Activated naive CD8-positive, alpha-beta T cell treated with anti-CD3 and anti-CD28 coated beads, Interleukin-2, amount 10 ng/mL, durations not matched to agents 7 days and 5 days (primary cell): ENCODE measurements at places on chromosomes 13 and 19.
A peak's percentile ranks its signal among the peaks of the same experiment; 100 is the strongest.

- no peak for DNase-seq
These were observed 410.2 kb downstream of the TBC1D4 start for GRCh38 chr13:75071796-75072195.

DNA sequence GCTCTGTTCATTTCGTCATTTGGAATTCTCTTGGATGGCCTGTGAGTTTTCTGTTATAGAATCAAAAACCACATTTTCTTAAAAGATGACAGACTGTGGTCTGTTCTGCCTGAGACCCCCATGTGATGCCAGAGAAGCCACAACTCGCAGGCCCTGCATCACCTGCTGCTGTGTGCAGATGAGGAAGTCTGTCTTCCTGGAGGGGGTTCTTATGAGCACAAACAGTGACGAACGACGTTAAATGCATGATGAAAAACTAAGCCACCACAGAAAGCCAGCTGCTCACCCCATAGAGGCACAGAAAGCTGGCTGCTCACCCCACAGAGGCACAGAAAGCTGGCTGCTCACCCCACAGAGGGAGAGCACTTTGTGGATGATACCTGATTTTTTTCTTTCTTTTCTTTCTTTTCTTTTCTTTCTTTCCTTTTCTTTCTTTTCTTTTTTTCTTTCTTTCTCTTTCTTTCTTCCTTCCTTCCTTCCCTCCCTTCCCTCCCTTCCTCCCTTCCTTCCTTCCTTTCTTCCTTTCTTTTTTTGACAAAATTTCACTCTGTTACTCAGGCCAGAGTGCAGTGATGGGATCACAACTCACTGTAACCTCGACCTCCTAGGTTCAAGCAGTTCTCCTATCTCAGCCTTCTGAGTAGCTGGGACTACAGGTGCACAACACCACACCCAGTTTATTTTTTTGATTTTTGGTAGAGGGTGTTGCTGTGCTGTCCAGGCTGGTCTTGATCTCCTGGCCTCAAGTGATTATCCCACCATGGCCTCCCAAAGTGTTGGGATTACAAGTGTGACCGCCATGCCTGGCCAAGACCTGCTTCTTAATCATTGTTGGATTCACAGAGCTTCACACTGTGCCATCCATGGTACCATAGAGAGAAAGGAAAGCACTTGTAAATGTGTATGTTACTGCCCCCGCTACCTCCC lies 1191.4 kb downstream of the UQCRFS1 start:
- no peak for DNase-seq

- DNase-seq: peak; percentile 85
These were observed 65.4 kb downstream of the GNG7 start for GRCh38 chr19:2636897-2637683.

DNA sequence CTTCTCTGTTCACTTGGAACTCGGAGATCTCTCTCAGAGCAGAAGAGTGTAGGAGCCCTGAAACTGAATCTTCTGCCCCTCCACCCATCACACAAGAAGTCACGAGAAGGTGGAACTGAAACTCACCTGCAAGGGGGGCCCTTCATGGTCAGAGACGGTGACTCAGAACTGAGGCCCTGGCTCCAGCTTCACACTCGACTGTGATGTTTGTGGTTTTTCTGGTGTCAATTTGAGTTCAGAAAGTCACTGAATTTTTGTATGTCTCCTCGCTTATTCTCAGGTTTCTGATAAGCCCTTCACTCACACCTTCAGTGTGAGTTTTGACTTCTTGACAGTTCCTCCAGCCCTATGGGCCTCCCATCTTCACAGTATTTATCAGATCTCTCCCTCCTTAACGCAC lies 23.1 kb downstream of the SIGLEC5 start:
- no peak for DNase-seq

DNA sequence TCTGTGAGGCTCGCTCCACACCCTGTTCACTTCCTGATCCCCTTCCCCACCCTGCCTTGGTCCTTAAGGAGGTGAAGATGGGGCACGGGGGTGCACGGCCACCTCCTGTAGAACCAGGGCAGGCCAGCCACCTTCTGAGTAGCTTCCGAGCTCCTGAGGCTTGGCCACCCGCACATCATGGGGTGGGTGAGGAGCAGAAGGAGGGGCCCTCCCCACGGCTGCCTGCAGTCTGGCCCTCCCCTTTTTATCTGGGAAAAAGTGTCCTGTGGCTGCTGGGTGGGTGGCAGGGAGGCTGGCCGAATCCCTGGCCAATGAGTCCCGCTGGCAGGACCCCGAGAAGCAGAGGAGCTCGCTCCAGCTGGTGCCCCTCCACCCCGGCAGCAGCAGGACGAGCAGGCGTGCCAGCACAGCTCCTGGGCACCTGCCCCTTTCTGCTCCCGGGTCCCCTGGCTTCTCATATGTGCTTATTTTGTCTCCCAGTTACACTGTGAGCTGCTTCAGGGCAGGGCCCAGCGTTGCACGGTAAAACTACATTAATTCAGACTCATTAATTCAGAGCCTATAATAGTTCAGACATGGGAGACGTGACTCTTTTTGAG lies 135.0 kb downstream of the KDM4B start:
- DNase-seq: no peak

- DNase-seq: peak; percentile 54
These were observed 759 bp downstream of the RB1 start for GRCh38 chr13:48304143-48304876.

DNA sequence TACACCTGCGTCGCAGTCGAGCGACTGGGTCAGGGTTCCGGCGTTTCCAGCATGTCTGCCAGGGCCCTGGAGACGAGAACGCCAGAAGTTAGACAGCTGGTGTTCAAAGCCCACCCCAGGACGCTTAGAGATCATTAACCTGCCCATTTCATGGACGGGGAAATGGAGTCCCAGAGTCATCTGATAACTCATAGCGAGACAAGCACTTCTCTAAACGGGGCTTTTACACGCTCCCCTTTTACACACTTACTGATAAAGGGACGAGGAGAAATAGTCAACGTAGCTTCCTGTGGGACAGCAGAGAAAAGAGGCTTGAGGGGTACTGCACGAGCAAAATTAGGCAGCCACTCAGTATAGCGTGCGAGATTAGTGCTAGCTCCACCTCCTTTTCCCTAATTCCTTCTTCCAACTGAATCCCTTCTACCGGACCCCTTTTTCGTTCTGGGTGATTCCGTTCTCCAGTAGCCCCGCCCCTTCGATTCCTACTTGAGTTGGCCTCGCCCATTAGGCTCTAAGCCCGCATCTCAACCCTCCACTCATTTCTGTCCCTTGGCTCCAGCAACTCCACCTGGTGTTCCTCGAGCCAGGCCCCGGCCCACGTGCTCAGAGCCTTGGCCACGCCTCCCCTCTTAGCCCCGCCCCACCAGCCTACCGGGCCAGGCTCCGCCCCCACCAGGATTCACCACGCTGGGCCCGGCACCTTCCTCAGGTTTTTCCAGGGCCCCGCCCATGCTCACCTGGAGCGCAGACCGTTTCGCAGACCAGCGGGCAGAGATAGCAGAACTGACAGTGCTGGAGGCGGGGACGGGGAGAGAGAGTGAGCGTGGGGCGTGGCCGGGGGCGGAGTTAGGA lies 3.7 kb downstream of the HRC start:
- DNase-seq: peak; percentile 63

GRCh38 chr19:12647490-12648071 lies 19.0 kb downstream of the MAN2B1 start:
- peak; percentile 50 for DNase-seq

DNA sequence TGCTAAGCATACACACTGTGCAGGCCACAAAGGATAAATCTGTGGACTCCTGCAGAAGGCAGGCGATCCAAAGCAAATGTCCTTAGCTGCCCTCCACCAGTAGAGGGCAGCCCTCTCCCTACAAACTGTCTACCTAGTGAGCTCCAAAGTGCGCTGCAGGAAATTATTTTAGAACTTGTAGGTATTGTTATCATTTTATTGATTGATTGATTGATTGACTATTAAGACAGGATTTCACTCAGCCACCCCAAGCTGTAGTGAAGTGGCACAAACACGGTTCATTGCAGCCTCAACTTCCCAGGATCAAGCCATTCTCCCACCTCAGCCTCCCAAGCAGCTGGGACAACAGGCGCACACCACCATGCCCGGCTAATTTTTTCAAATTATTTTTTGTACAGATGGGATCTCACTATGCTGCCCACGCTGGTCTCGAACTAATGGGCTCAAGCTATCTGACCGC lies 37.3 kb downstream of the RNF6 start:
- peak; percentile 61 for DNase-seq

- DNase-seq: no peak
These were observed 24.4 kb downstream of the LTBP4 start for GRCh38 chr19:40625406-40626120.

DNA sequence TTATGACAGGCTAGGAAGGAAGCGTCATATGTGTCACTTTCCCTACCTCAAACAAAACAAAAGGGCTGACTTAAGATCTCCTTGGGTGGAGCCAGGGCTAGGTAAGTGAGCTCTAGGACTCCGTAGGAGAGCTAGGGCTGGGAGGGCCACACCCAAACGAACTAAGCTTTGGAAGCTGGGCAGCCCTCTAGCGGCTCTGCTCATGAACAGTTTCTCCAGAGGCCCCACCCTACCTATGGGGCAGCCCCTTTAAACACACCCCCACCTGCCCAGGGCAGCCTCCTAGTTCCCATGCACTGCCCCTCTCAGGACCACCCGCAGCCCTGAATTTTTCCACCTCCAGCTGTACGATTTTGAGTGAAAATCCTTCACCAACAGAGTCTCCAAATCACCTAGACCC lies 3.5 kb downstream of the PEG3 start:
- no peak for DNase-seq

DNA sequence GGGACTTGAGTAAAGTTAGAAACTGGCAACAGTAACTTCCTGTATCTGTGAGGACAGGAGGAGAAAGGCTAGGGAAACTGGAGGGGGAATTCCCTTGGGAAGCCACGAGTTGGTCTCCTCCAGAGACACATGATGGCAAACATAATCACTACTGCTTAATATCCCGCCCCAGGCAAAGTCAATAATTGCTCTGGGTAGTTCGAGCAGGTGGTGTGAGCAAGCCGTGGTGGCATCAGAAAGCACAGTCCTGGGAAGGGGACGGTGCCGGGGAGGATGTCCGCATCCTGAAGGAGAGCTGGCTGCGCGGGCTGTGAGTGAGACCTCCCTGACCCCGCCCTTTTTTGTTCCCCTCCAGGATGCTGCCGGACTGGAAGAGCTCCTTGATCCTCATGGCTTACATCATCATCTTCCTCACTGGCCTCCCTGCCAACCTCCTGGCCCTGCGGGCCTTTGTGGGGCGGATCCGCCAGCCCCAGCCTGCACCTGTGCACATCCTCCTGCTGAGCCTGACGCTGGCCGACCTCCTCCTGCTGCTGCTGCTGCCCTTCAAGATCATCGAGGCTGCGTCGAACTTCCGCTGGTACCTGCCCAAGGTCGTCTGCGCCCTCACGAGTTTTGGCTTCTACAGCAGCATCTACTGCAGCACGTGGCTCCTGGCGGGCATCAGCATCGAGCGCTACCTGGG lies 1.4 kb downstream of the FFAR2 start:
- DNase-seq: no peak

DNA sequence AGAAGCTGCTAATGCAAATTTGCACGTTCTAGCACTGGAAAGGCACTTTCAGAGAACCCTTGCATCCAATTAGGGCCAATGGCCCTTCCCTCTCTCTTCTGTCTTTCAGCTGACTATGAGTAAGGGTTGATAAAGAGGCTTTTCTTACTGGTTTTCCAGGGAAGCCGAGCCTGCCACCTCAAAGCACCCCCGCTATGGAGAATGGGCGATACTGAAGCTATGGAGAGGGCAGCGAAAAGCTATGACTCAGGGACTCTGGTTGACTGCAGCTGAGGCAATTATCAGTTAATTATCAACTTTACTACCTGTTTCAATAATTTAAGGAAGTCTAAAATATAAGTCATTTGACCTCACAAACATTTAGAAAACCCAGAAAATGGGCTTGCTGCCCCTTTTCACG lies 115.8 kb downstream of the TRPC4 start:
- no peak for DNase-seq

DNA sequence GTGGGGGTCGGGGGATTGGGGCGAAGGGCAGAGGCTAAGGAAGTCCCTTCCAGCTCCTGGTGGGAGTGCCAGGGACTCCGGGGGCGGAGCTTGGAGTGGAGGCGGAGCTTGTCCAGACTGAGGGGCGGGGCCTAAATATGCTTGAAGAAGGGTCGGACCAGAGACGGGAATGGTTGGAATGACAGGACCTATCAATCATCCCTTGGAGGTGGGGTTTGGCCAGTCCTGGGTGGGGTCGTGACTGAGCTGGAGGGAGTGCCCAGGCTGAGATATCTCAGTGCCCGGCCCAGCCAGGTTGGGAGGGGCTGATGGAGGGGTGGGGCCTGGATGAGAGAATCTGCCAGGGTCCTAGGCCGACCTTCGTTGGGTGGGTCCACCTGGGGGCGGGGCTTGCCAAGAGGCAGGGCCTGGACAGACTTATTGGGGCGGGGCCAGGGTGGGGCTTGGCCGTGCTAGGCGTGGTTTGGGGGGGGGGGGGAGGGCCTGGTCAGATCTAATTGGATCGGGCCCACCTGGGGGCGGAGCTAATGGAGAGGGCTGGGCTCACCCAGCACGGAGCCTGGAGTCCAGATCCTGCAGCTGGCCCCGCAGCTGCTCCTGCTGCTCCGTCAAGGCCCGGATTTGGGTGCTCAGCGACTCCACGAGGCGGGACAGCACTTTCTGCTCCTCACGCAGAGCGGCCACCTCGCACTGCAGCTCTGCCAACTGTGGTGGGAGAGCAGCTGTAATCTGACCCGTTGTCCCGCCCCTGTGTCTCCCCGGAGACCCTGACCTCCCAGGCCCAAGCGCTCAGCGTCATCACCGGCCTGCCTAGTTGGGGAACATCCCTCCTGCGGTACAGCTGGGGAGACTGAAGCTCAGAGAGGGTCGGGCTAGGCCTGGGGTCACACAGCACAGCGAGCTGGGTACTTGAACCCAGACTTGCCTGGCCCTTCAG lies 2.6 kb upstream of the WIZ start:
- no peak for DNase-seq

GRCh38 chr19:22783651-22784410 lies at the start of gene ZNF99:
TSS of gene ZNF99 (minus strand) at chr19:22784151. CDS start at chr19:22784016, 135 bp downstream.
- DNase-seq: no peak

- DNase-seq: no peak
These were observed 14.7 kb downstream of the GADD45B start for GRCh38 chr19:2490659-2491058.

DNA sequence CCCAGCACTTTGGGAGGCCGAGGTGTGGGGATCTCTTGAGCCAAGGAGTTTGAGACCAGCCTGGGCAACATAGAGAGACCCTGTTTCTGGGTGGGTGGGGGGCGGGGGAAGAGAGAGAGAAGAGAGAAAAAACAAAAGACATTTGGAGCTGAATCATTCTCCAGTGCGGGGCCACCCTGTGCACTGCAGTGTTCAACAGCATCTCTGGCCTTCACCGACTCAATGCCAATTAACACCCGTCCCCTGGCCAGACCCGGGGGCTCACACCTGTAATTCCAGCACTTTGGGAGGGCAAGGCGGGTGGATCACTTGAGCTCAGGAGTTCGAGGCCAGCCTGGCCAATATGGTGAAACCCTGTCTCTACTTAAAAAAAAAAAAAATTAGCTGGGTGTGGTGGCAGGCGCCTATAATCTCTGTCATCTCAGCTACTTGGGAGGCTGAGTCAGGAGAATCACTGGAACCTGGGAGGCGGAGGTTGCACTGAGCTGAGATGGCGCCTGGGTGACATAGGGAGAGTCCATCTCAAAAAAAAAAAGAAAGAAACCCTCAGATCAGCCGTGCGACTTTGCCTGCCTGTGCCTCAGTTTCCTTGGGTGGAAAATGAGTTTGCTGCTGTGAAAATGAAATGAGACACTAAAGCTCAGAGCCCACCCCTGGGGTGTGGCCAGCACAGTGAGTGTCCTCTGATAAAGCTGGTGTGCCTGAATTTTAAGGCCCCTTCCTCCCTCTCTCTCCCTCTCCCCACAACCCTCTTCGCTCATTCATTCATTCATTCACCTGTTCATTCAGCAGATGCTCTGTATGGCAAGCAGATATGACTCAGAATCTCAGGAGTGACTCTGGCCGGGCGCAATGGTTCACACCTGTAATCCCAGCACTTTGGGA lies 6.4 kb downstream of the KLF2 start:
- DNase-seq: no peak

- DNase-seq: no peak
These were observed 97.2 kb upstream of the ARHGEF7 start for GRCh38 chr13:111017755-111018459.
